ENCODE measurements at places on chromosomes 5 and 9. TPM values are rescaled to one million over a fixed set of nuclear protein-coding genes. Genes with fewer than 3 reads are reported as not detected.

GRCh38 chr5:78293851-78294247 is 649 bp downstream of the AP3B1 start:
- DNase-seq = no peak

Gene WDR31
- total RNA-seq = 4.0 TPM

Gene ANKS6
- total RNA-seq = 17.3 TPM

DNA sequence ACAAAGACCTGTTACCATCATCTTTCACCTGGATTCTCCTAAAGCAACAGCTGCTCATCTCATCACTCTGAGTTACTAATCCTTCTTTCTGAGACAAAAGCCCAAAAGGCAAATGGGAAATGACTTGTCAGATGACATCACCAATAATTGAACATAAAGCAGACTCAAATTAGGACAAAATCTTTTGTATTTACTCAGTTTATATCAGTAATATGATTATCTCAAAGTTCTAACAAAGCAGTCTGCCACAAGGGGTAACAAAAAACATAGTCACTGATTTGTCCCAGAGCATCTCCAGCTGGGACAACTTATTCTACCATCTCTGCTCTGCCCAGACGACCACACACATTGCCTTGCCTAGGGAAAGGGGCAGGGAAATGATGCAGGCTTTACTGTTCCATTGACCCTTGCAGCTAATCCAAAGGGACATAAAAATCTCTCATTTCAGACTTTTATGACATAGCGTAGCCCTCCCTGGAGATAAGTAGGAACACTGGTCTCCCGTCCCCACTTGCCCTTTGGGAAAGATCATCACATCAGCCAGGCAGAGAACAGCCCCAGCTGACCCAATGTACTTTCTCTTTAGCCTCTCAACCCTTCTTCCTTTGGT is 249.5 kb upstream of the PTGER4 start:
- DNase-seq = no peak

Gene C5
- 22.7 TPM for total RNA-seq

Gene HTR1A
- total RNA-seq = not detected

Gene MRPL36
- 41.6 TPM for total RNA-seq

- no peak for DNase-seq
Measured at GRCh38 chr9:109224751-109225150, 57.7 kb upstream of the FRRS1L start.

DNA sequence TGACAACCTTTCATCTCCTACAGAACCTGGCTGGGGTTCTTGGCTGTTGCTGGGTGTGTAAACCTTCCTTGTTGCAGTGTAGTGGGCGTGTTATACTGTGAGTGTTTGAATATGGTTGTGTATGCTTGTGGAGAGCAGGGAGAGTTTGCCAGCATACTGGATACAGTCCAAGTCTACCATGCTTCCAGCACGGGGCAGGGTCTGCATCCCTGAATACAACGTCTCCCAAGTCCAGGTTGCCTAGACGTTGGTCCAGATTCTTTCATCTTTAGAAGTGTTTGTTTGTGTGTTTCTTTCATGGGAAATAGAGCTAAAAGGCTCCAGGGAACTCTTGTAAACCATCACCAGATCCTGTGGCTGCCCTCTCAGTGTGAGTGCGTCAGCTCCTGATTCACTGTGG is 46.4 kb downstream of the SYK start:
- no peak for DNase-seq

DNA sequence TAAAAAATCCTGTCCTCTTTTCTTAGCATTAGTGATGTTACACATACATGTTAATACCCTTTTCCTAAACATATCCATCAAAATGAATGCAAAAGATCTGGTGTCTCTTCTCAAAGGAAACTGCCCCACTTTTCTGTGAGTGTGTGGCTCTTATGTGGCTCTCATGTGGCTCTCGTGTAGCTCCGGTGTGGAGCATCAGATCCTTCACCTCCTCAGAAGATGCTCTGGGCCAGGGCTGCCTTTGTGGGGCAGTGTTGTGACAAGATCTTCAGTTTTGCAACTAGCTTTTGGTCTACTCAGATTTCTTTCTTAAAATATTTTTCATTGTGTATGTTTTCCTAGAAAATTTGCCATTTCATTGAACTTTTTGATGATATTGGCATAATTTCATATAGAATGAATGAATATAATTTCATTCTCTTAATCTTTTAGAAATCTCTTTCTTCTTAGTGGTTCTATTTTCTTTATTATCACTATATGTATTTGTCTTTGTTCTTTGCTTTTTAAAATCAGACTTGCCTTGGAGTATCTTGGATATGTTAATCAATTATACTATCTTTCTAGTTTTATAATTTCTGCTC is 19.4 kb downstream of the GARNL3 start:
- no peak for DNase-seq

Gene SPATA31A1
- not detected for total RNA-seq
